Islet precursor cell (in vitro differentiated cells): ENCODE measurements at places on chromosomes 3 and 15.

- DNase-seq = peak; percentile 39
These were observed 4.9 kb downstream of the CHDH start for GRCh38 chr3:53841296-53841695.

- no peak for DNase-seq
These were observed 106.3 kb upstream of the SAMMSON start for GRCh38 chr3:69893274-69893673.

DNA sequence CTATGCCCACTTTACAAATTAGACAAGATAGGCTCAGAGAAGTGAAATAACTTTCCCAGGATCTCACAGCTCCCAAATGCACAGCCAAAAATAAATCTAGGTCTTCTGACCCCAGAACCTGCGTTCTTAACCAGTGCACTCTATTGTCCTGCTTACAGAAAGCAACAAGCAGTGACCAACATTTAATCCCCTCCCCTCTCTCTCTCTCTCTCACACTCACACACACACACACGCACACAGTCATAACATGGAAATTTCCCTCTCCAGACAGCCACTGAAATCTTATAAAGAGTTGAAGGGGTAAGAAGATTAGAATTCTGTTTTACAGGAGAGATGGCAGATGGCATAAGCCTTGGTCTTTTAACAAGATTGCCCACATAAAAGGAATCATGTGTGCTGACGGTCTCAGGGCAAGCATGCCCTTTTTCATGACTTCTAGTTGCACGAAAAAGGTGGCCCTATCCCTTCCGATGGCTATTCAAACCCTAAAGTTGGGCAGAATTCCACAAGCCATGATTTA, 29.4 kb downstream of the EOGT start:
- no peak for DNase-seq

GRCh38 chr3:52801839-52802238, 7.2 kb downstream of the ITIH3 start:
- no peak for DNase-seq

- no peak for DNase-seq
These were observed 73.1 kb downstream of the TNIK start for GRCh38 chr3:171387062-171387461.

DNA sequence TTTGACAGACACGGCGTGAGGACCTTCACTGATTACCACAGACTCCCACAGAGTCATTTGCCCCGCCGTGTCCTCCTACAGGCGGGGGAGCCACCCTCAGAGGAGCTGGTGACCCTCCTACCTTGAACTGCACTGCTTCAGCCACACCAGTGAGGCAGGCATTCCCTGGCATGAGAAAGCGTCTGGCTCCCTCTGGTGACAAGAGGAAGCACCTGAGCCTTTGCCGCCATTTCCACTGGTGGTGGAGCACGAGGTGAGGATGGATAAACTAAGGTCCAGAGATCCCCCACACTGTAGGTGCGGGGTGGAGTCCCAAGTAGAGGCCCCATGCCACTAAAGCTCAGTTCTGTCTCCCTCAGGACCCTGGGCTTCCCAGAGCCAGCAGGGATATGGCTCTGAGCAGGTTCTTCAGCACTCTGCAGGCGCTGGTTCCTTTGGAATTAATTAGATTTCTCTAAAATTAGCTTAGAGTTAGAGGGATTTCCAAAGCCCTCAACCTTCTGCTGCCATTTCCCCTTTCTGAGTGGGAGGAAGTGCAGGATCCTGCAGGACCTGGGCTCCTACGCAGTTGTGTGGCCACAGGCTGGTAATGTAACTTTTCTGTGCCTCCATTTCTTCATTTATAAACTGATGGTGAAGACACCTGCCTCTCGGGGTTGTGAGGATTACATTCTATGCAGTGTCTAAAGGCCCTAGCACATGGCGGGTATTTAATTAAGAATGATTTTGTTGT, 224.0 kb downstream of the SLCO3A1 start:
- DNase-seq = peak; percentile 88

DNA sequence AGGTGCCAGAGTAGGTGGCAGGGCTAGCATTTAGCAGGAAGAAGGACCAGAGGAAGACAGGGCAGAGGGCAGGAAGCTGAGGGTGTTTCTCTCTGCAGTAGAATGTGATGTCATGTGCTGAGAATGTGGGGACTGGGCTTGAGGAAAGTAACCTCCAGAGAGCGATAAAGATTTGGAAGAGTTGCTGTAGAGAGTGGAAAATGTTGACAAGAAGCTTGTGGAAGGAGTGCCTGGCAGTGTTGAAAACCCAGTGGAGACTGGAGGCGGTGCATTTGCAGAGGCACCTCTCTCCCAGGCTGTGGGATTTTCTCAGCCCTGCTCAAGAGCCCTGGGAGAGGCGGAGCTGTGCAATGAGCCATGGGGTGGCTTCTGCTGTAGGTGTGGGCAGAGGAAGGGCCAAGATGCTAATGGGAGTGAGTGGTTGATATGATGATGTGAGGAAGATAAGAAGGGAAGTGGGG, 54.8 kb downstream of the MESD start:
- DNase-seq = peak; percentile 85

- no peak for DNase-seq
These were observed 159.6 kb upstream of the GADL1 start for GRCh38 chr3:31054032-31054431.

- DNase-seq = no peak
These were observed 7.5 kb upstream of the ANKDD1A start for GRCh38 chr15:64904189-64904588.

- DNase-seq = no peak
These were observed 711.1 kb upstream of the GOLIM4 start for GRCh38 chr3:168806871-168807270.

DNA sequence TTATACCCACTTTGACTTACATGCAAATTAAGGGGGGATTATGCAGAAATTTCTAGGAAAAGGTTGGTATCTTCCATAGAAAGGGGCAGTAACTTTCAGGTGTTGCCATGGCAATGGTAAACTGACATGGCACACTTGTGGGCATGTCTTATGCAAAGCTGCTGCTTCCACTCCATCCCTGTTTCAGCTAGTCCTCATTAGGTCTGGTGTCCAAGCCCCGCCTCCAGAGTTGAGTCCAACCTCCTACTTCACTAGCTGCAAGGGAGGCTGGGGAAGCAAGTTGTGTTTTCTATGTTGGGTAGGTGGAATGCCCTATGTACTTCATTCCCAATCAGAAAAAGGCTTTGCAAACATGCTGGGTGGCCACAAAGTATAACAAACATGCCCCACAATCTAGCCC, 14.7 kb upstream of the KLHL40 start:
- DNase-seq = no peak

GRCh38 chr3:9248522-9249271, 749 bp downstream of the SRGAP3 start:
- no peak for DNase-seq

DNA sequence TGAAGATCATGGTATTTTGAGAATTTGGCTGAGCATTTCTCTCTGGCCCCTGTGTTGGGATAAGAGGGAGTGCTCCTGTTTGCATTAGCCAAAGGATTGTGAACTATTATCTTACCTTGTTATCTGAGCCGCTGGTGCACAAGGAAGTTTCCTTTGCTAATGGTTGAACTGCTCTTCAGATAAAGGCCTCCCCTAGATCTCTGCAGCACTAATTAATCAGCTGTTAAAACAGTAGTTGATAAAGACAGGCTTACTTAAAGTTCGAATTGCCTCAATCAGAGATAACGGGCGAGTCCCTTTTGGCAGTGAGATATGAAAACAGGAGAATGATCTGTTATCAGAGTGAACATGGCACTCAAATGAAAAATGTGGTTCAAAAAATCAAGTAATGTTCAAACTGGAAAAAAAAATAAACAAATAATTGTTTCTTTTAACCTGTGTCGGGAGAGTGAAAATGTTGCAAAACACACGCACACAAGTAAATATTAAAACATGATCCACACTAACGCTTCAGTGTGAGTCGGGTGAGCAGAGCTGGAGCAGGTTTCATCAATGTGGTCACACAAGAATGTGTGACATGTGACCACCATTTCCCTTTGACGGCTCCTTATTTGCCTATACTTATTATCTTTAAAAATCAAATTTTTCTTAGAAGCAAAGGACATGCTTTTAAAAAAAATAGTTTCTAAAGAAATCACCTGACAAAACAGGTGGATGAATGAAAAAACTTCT, 469.1 kb downstream of the SOX2 start:
- DNase-seq = no peak

GRCh38 chr3:111691293-111691909, 96.3 kb upstream of the ZBED2 start:
- no peak for DNase-seq

DNA sequence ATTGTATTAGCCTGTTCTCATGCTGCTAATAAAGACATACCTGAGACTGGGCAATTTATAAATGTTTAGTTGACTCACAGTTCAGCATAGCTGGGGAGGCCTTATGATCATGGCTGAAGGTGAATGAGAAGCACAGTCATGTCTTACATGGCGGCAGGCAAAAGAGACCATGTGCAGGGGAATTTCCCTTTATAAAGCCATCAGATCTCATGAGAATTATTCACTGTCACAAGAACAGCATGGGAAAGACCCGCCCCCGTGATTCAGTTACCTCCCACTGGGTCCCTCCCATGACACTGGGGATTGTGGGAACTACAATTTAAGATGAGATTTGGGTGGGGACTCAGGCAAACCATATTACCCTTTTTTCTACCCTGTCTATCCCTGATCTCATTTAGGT, 51.5 kb upstream of the MYZAP start:
- DNase-seq = no peak

DNA sequence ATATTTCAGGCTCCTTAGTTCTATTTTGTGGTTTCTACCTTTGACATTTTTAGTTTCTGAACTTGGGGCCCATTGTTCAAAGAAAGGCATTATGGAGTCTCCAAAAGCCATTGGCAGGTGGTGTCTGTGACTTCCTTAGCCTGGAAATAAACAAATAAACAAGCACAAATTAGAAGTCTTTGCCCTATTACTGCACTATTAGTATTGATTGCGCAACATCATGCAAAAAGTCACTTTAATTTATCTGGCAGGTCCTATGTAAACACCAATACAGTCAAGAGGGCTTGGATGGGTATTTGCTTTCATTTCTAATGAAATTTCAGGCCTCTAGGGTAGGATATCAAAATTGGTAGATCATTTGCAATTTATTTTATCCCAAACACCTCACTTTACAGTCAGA, 85.6 kb downstream of the LPP start:
- DNase-seq = no peak

- no peak for DNase-seq
These were observed 9.4 kb upstream of the MGA start for GRCh38 chr15:41650806-41651205.

DNA sequence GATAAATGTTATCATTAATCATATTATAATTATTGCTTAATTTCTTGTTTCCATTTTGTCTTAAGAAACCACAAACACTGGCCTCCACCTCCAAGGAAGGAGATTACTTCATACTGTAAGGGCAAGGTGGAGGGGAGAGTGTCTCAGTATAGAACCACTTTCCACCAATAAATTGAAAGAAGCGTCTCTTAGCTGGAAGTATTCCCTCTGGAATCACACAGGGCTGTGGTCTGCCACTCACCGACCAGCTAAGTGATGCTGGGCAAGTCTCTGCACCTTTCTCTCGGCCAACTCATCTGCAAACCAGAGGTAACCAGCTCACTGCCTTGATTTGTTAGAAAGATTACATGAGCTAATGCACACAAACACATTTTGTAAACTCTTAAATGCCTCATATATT, 63.1 kb downstream of the EIF4E3 start:
- no peak for DNase-seq

- DNase-seq = peak; percentile 73
These were observed 43.4 kb downstream of the PXYLP1 start for GRCh38 chr3:141275032-141275422.

DNA sequence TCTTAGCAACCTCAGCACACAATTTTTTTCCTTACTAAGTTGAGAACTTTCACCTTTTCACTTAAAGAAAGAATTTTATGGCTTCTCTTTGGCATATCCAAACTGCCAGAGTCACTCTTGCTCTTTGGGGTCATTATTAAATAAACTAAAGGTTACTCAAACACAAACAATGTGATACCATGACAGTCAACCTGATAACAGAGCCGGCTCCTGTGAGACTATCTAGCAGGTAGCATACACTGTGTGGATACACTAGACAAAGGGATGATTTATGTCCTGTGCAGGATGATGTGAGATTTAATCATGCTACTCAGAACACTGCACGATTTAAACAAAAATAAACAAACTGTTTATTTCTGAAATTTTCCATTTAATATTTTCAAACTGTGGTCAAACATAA, 35.6 kb downstream of the LRRFIP2 start:
- DNase-seq = no peak

GRCh38 chr3:129448186-129448895, 8.3 kb downstream of the IFT122 start:
- no peak for DNase-seq

- DNase-seq = no peak
These were observed 210.3 kb downstream of the RAP2B start for GRCh38 chr3:153372326-153372725.

- no peak for DNase-seq
These were observed 902 bp downstream of the P2RY13 start for GRCh38 chr3:151328298-151328995.

GRCh38 chr3:183777016-183777618, 48.3 kb downstream of the MAP6D1 start:
- DNase-seq = no peak

DNA sequence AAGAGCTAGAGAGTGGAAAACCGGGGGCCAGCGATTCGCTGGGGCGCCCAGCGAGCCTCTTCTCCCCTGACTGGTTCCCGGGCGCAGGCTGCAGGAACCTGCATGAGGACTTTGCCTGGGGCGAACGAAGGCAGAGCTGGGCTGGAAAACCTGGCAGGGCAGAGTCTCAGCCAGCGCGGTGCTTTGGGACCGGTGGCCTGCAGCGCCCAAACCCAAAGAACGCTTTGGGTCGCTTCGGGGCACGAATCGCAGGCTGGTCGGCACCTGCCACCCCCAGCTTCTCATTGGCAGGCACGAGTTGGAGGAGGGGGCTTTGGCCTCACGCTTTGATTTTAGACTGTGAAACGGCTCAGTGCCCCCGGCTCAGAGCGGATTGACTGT, 3.0 kb downstream of the ONECUT1 start:
- DNase-seq = peak; percentile 73

DNA sequence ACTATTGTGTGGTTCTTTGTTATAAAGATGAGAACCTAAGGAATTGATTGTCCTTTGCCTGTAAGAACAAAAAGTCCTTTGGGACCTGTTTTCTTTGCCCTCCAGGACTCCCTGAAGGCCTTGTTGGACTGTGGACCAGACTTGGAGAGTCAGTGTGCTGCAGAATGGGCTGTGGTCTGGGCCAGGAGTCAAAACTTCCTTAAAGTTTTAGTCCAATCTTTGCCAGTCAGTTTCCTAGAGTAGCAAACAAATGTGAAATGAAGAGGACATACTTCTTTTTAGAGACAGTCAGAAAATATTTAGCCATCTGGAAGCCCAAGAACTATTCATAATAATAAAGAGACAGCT, 45.4 kb downstream of the PDE8A start:
- DNase-seq = no peak

- DNase-seq = no peak
These were observed 73.2 kb downstream of the CHDH start for GRCh38 chr3:53773021-53773436.

GRCh38 chr15:68584756-68585573, 6.2 kb downstream of the CORO2B start:
- DNase-seq = no peak

GRCh38 chr3:143358155-143358792, 238.7 kb downstream of the CHST2 start:
- no peak for DNase-seq
